ENCODE measurements at places on chromosomes 1 and 21.
A peak's percentile ranks its signal among the peaks of the same experiment; 100 is the strongest.

- DNase-seq = peak; percentile 7
These were observed 396.6 kb downstream of the BRINP2 start for GRCh38 chr1:177567393-177567792.

DNA sequence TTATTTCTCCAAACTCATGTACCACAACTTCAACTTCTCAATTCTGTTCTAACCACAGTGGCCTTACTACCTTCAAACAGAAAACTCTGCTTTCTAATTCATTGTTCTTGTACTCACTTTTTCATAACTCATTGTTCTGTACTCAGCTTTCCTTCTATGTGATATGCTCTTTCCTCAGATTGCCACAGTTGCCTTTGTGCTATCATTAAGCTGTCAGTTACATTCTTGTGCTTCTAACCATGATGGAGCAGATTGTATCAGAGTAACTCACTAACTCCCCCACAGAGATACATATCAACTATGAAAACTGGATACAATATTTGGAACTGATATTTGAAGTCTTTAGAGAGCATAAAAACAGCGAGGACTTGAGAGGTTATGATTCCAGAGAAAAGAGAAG lies 1213.7 kb downstream of the KCNT2 start:
- no peak for DNase-seq

DNA sequence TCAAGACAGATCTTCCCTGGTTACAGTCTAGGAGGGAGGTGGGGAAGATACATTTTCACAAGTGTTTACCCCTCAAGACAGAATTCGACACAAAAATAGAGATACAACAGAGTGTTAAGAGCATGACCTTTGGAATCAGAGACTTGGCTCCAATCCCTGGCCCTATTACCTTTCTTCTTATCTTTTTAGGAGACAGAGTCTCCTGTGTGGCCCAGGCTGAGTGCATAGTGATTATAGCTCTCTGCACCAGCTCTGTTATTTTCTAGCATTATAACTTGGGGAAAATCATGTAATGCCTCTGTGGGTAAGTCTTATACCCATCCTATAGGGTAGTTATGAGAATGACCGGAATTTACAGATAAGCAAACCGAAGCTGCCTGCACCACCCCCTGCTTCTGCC lies 9.8 kb downstream of the NIPAL3 start:
- DNase-seq = no peak

GRCh38 chr1:166730299-166730888 lies 108.9 kb upstream of the POGK start:
- DNase-seq = no peak

- no peak for DNase-seq
These were observed 12.3 kb upstream of the TTC39A start for GRCh38 chr1:51342591-51343206.
